NAMALWA (cell line): ENCODE measurements at places on chromosomes 12 and 14.

DNA sequence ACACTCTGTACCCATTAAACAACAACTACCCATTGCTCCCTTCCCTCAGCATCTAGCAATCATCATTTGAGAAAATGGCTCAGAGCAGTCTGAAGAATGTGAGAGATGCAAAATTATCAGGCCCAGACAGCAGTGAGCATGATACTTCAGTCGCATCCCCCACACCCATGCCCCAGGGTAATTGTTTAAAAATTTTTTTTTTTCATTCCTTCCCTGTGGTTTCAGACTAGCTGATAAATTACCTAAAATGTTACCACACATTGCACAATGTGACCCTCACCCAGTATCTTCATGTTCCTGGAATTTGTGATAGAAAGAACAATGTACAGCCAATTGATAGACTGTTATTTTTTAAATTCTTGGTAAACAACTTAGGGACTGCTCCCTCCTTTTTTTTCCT, 11.3 kb upstream of the USP15 start:
- no peak for DNase-seq

- no peak for DNase-seq
Observed at GRCh38 chr14:84343656-84344055, 1186.3 kb upstream of the FLRT2 start.

GRCh38 chr14:37901978-37902377, 305.7 kb upstream of the SSTR1 start:
- no peak for DNase-seq

DNA sequence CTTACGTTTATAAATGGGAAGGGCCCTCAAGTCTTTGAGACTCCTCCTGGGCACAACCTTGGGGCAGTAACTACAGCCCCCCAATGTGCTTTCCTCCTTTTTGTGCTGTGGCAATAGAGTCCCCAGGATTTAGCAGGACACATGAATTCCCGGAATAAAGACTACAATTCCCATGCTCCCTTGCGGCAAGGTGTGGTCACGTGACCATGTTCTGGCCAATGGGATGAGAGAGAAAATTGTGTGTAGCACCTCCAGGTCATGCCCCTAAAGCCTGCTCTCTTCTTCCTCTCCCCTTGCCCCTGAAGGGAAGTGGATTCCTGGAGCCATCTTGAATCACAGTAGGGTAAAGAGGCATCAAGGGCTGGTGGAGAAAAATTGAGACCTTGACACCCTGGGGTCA, 295.1 kb upstream of the SFSWAP start:
- peak; percentile 76 for DNase-seq

DNA sequence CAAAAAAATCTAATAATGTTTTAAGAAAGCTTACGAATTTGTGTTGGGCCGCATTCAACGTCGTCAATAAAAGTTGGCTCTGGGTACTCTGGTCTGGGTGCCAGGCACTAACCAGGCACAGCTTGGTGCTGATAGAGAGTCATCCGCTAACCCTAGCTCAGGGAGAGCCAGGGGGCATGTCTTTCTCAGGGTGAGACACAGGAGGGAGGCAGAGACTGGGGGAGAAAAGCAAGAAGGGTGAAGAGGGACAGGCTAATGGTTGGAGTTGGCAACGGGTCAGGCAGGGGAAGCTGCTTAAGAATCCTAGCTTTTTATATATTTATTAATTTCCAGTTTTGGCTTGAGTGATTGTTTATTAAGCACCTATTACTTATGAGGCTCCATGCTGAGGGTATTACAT, 105.0 kb downstream of the CMKLR1 start:
- DNase-seq = no peak

- no peak for DNase-seq
Observed at GRCh38 chr14:35366521-35366976, 38.0 kb downstream of the NFKBIA start.

- no peak for DNase-seq
Observed at GRCh38 chr12:80766210-80766609, 49.5 kb downstream of the MYF5 start.

DNA sequence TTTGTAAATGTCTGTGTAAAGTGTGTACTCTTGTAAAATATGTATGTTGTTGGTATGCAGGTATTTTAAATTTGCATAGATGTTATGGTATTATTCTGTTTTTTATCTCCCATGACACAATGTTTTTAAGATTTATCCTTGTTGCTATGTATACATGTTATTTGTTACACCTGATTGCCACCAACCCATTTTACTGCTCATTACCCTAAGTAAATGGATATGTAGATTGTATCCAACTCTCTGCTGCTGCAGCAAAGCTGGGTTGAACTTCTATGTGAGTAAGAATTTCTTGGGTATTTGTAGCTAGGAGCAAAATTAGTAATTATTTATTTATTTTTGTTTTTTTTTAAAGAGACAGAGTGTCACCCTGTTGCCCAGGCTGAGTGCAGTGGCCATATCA, 6.2 kb downstream of the APAF1 start:
- DNase-seq = no peak
